ENCODE measurements at places on chromosomes 6 and 20.
A peak's percentile ranks its signal among the peaks of the same experiment; 100 is the strongest.

- DNase-seq = no peak
These were observed 222.4 kb downstream of the CD83 start for GRCh38 chr6:14339711-14340584.

DNA sequence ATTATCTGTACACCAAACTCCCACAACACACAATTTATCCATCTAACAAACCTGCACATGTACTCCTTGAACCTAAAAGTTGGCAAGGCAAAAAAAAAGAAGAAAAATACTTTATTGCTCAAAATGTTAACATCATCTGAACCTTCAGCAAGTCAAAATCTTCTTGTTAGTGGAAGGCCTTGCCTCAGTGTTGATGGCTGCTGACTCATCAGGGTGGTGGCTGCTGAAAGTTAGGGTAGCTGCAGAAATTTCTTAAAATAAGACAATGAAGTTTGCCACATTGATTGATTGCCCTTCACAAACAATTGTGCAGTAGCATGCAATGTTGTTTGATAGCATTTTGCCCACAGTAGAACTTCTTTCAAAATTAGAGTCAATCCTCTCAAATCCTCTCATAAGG lies 2.7 kb upstream of the WFDC11 start:
- no peak for DNase-seq

- no peak for DNase-seq
These were observed 32.7 kb upstream of the SAMHD1 start for GRCh38 chr20:36984257-36984638.

DNA sequence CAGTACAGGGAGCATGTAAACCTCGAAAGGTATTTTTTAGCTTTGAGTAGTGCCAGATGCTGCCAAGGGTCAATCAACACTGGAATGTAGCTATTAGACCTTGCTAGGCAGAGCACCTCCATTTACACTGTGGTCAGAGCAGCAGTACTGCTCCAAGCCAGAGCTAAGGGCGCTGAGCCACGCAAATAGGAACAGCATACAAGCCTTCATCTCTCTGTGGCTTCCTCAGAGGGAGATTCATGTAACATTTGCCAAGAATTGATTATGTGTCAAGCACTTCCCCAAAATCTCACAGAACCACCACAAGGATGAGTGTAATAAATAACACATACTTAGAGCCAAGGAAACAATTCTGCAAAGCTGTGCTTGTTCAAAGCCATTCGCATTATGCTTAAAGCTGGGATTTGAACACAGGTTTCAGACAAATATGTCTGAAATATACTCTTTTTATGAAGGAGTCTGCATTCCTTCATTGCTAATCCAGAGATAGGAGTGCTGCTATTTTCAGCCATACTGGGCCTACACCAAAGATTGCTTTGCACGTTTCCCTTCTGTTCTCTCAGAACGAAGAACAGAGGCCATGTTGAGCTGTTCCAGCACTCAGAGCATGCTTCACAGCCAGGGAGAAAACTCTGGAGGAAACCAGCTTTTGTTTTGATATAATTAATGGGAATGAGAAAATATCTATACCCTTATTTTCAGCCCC lies 97.7 kb downstream of the SLC16A10 start:
- DNase-seq = no peak

GRCh38 chr20:53865901-53866793 lies 204.2 kb downstream of the BCAS1 start:
- peak; percentile 82 for DNase-seq

DNA sequence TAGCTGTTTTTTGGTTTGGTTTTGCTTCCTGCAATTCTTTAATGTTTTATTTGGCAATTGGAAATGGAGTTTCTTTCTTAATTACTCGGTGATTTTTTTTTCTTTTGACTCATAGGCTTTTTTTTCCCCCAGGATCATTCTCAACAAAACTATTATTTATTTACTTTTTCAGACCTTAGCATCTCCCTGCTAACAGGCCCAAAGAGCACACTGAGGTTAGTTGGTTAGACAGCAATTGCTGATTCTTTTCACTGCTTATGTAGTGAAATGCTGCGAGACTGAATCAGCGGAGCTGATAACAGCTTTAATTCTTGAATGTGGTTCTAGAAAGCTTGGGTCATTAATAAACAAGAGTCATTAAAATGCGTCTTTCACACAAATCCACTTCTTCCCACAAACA lies 79.1 kb upstream of the ZFP64 start:
- no peak for DNase-seq

GRCh38 chr6:14118446-14118845 lies 874 bp downstream of the CD83 start:
- DNase-seq = no peak

DNA sequence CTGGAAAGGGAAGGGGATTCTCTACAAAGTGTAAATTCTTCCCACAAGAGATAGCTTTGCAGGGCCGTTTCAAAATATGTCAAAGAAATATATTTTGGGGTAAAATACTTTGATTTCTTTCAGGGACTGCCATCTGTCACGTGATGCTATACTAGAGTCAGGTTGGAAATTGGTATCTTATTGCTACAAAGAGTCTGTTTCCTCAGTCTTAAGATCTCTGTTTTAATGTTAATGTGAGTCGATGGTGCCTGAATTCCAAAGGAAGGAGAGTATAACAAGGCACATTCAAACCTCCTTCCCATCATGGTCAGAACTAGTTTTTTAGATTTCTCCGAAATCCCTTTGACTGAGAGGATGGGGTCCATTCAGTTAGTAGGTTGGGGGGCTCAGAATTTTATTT lies 36.3 kb upstream of the PDE7B start:
- DNase-seq = no peak

DNA sequence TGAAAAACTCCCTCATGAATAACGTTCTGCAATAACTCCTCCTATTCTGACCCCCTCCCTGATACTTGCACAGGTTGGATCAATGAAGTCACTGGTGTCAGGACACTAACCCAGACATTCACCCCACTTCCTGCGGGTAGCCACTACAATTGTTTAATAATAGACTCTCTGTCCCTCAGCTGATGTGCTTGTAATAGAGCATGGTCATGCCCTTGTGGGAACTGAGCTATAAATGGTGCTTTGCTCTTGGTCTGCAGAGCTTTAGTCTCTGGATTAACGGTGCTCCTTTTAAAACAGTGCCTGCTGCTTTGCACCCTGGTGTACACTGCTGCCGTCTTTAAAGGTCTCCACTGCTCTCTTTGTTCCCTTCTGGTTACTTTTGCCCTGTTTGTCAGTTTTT lies 127.3 kb downstream of the BACH2 start:
- no peak for DNase-seq

- no peak for DNase-seq
These were observed 54.3 kb upstream of the BACH2 start for GRCh38 chr6:90350689-90351554.

- peak; percentile 36 for DNase-seq
These were observed 180.5 kb downstream of the IBTK start for GRCh38 chr6:82066991-82067411.

GRCh38 chr6:134690048-134690447 lies 259.9 kb downstream of the ALDH8A1 start:
- DNase-seq = no peak

DNA sequence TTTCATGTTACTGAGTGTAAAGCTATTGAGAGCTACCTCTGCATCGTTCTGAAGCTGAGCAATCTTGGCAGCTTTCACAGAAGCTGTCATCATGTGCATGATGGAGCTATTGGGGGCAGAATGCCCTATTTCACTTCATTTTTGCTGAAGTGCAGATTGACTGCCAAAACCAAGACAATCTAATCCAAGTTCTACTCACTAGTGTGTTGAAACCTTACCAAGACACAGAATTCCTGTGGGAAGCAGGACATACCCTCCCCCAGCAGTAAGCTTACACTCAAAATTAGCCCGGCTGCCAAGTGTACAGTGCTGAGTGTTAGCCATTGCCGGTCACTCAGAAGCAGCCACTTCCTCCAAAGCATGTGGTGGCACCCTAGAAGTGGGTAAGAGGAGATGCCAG lies 177.3 kb upstream of the TENT5A start:
- peak; percentile 12 for DNase-seq

DNA sequence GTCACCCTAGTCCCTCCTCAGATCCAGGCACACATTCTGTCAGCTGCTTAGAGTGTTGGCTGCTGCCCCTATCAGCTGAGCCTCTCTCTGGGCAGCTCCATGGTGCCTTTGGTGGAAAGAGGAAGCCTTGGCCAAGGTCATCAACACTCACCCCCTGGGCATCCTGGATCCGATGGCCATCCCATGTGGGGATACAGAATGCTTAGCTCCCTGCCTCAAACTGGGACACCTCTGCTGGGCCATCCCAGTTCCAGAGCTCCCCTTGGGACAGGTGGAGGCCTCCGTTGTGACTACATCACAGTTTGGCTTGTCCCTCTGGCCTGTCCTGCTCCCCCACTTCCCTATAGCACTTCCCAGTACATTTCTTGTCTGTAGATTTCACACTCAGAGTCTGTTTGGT lies 45.6 kb downstream of the TOX2 start:
- no peak for DNase-seq

DNA sequence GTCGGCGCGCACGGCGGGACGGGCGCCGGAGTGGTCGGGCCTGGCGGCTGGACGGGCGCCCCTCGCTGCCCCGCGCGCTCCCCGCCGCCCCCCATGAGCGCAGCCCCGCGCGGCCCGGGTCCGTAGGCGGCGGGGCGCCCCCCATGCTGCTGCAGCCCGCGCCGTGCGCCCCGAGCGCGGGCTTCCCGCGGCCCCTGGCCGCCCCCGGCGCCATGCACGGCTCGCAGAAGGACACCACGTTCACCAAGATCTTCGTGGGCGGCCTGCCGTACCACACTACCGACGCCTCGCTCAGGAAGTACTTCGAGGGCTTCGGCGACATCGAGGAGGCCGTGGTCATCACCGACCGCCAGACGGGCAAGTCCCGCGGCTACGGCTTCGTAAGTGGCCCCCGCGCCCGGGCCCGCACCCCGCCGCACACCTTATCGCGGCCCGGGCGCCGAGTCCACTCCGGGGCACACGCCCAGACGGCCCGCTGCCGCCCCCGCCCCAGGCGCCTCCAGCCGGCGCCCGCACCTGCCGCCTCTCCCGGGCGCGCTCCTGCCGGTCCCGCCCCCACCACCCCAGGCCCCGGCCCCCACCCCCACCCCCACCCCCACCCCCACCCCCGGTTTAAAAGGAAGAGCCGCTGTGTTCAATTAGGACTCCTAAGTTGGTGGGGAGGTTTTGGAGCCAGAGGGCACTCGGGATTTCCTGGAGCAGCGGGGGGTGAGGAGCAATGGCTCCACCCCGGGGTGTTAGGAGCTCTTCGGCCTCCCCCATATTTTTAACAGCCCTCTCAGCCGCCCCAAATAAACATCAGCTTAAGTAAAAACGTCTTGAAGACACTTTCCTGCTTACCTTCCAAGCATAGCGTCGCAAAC lies 474 bp downstream of the RBM38 start:
- DNase-seq = no peak

DNA sequence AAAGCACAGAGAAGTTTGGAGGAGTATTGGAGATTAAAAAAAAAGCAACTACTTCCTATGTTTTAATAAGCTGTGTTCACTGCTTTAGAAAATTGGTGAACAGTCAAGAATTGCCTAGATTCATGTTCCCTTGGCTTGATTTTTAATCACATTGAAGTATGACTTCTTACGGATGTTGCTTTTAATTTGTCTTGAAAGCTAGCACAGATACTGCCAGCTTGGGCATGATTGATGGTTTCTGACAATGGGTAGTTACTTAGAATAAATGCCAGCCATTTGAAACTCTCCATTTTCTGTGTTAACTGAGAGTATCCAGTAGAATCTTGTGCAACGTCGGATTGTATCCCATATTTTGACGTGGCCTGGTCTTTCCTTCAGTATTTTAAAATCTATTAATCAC lies 178.0 kb downstream of the DTNBP1 start:
- DNase-seq = no peak

DNA sequence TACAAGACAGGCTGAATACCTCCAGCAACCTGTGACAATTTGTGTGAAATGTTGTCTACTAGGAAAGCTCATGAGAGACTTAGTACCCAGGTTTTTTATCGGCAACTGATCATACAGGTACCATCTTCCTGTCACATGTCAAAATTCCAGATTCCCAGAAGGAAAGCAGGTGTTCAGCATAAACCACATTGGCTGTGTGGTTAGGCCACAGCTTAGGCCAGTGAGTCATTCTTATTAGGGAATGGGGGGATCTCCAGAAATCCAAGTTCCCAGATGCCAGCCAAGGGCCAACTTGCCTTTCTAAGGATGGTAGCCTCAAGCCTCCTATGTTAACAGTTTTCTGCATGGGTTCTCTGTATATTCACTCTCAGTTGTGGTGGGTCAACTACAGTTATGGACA lies 65.9 kb downstream of the FAM184A start:
- no peak for DNase-seq

DNA sequence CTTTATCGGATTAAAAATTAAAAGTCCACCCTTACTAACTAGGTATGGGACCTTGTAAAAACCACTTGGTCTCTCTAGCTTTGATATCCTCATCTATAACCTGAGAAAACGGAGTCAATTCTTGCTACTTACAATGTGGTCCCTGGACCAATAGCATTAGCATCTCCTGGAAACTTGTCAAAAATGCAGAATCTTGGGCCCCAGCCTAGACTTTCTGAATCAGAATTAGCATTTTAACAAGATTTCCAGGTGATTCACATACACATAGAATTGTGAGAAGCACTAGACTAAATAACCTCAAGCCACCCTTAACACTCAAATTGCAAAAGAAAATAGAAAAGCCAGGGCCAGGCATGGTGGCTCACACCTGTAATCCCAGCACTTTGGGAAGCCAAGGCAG lies 96.6 kb downstream of the RNGTT start:
- DNase-seq = no peak

DNA sequence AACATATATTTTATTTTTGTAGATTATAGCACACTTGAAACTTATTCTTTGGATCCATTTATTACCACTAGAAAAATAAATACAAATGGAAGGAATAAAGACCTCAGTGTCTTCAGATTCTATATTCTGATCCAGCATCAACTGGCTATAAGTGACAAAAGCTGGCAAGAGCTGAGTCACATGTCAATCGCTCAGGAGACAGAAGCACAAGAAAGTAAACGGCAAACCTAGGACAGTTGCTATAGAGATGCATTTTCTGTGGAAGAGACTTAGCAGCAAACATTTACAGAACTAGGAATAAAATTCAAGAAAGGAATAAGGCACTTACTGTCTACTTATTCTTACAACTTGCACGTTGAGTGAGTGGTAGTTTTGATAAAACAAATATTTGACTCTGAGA lies 230.4 kb downstream of the CLVS2 start:
- no peak for DNase-seq

DNA sequence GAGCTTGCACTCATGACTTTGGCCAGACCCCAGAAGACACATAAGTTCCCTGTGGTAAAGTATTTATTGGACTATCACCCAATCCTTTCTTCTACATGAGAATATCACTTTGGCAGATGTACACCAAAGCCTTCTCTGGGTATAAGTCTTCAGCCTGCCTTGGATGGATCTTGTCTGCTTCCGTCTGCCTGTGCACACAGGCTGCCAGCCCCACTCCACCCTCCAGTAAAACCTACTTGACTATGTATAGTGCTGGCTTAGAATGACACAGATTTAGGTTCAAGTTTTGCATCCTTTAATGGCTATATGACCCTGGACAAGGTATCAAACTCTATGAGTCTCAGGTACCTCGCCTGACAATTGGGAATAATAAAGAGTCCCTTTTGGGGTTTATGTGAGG lies 63.4 kb downstream of the BACH2 start:
- DNase-seq = no peak

All from fibroblast of gingiva (primary cell).